ENCODE measurements at places on chromosomes 4 and X. TPM values are rescaled to one million over a fixed set of nuclear protein-coding genes. Genes with fewer than 3 reads are reported as not detected.
A peak's percentile ranks its signal among the peaks of the same experiment; 100 is the strongest.

- H3K27ac ChIP-seq = no peak overlapping the region
- H3K36me3 ChIP-seq = no peaks in the 10 kb centered on the region
- no peak overlapping the region for H3K4me3 ChIP-seq
- no peak for DNase-seq
Observed at GRCh38 chrX:106397788-106398538, 213.8 kb upstream of the RADX start.

- no peak overlapping the region for H3K4me3 ChIP-seq
- H3K27ac ChIP-seq = no peak overlapping the region
- no peaks in the 10 kb centered on the region for H3K27me3 ChIP-seq
- H3K4me1 ChIP-seq = no peaks in the 10 kb centered on the region
- DNase-seq = no peak
- peaks cover 4% of the 10 kb centered on the region for H3K36me3 ChIP-seq
Observed at GRCh38 chr4:122163301-122163700, 11.2 kb downstream of the BLTP1 start.

DNA sequence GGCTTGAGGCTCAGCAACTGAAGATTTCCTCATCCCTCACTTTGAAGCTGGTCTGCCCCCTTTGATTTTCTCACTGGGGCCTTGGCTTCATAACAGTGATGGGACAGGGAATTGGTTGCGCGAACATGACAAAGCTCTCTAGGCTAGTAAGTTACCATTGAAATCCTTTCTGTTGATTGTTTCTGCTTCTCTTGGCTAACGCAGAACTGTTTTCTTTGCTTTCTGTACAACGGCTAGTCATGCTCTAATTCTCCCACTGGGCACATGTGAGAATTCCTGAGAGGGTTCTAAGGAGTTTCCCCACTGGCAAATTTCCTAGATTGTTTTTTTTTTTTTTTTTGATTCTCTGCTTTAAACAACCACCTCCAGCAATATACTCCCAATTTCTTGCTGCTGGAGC, 738.6 kb downstream of the PCDH7 start:
- H3K36me3 ChIP-seq = no peaks in the 10 kb centered on the region
- DNase-seq = no peak
- no peaks in the 10 kb centered on the region for H3K27me3 ChIP-seq
- H3K4me1 ChIP-seq = no peaks in the 10 kb centered on the region

The GALNT7 gene
- 20.0 TPM for polyA plus RNA-seq

GRCh38 chrX:14673764-14674163, 144.4 kb downstream of the GLRA2 start:
- DNase-seq = no peak
- H3K27me3 ChIP-seq = no peaks in the 10 kb centered on the region
- no peaks in the 10 kb centered on the region for H3K4me1 ChIP-seq
- no peak overlapping the region for H3K27ac ChIP-seq

GRCh38 chr4:6781561-6781960, 966 bp upstream of the KIAA0232 start:
- H3K27ac ChIP-seq = no peak overlapping the region
- H3K36me3 ChIP-seq = no peaks in the 10 kb centered on the region
- H3K4me1 ChIP-seq = peaks cover 9% of the 10 kb centered on the region
- no peak overlapping the region for H3K4me3 ChIP-seq

DNA sequence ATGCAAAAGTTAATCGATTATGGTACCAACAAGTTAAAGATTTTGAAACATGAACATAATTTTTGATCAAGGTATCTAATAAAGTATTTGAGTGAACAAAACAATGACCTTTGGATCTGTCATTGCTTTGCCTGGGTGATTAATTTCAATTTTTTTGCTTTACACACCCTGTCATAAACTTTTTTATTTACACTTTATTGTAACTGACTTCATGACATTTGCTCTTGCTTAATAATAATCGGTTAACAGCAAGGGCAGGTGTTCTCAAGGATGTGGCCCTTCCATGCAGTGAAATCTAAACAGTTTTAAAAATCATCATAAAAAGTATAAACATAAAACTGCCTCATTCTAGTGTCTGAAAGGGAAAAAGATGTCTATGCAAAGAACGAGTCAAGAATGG, 24.1 kb downstream of the ATOH1 start:
- DNase-seq = no peak
- H3K36me3 ChIP-seq = no peaks in the 10 kb centered on the region

The CPLX1 gene
- 0.56 TPM for polyA plus RNA-seq

GRCh38 chrX:113384628-113385027, 544.0 kb upstream of the AMOT start:
- no peak overlapping the region for H3K4me3 ChIP-seq
- no peak for DNase-seq
- H3K4me1 ChIP-seq = no peaks in the 10 kb centered on the region
- H3K27ac ChIP-seq = no peak overlapping the region
- H3K27me3 ChIP-seq = no peaks in the 10 kb centered on the region

DNA sequence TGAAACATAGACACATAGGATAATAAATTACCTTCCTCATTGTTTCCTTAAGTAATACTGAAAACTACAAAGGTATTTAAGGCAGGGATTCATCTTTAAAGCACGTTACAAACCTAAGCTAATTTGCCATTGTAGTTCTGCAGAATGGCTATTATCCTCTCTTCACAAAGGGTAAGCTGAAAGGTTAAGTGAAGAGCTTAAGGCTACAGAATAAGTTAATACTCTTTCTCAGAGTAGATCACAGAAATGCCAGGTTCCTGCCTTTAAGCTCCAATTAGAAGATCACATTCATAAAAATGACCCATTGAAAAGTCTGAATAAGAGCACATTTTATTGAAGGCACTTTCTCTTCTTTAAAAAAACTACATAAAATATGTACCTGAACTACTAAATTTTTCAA, 42.1 kb upstream of the PRDM5 start:
- H3K4me1 ChIP-seq = no peaks in the 10 kb centered on the region
- no peaks in the 10 kb centered on the region for H3K36me3 ChIP-seq
- no peak overlapping the region for H3K27ac ChIP-seq
- DNase-seq = no peak

DNA sequence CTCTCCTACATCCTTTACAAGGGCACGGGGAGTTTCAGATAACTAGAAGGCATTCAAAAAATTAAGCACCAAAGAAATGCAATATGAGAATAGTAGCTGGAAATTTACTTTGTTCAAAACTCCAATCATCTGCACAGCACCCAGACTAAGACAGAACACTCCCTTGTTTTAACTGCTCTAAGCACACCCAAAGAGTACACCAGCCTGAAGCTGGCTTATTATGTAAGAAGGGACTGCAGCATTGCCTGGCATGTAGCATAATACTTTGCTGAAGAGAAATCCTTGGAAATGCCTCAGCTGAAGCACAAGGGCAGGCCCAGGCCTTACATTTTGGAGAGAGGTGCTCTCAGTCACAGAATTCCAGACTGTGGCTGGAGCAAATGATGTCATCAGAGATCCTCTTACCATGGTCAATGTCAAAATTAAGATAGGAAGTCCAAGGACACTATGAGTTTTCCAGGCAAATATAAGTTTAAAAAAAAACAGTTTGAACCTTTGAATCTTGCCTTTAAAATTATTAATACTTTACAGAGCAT, 14.8 kb downstream of the ARHGEF6 start:
- DNase-seq = no peak
- no peaks in the 10 kb centered on the region for H3K27me3 ChIP-seq
- H3K4me1 ChIP-seq = peaks cover 5% of the 10 kb centered on the region

The ERCC6L gene
- polyA plus RNA-seq = 1.5 TPM

DNA sequence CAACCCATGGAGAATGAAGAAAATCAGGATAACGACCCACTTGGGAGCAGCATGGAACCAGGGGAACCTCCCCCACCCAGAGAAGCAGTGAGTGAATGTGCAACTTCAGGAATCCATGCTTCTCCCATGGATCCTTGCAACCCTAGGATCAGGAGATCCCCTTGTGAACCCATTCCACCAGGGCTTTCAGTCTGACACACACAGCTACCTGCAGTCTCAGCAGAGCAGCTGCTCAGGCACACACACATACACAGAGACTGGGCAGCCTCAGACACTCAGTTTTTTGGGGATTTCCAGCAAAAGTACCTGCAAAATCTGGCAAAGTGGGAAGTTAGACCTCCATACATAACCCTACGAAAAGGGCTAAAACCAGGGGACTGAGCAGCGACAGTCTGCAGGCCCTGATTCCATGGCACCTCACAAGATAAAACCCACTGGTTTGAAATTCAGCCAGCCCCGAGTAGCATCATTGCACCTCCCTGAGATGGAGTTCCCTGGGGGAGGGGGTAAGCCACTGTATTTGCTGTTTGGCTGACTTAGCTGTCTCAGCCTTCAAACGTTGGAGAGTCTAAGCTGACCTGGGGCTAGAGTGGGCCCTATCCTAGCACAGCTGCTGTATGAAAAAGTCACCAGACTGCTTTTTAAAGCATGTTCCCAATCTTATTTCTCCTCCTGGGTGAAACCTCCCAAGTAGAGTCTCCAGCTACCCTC, 737.5 kb upstream of the NDST4 start:
- no peak overlapping the region for H3K27ac ChIP-seq
- no peak overlapping the region for H3K4me3 ChIP-seq
- no peaks in the 10 kb centered on the region for H3K36me3 ChIP-seq
- no peaks in the 10 kb centered on the region for H3K4me1 ChIP-seq

DNA sequence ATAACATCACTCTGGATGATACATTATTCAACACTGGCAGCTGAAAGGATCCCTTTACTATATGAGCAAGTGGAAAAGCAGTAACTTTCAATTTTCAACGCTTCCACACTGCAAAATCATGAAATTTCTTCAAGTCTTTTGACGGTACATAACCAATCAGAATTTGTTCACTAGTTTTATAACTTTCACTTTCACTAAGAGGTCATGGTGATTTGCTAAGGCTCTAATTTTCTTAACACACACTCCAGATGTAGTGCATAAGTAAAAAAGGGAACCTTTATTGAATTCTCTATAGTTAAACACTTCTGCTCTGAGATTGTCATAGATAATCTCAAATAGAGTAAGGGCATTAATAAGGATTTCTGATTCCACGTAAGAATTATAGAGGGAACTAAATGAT, 4.1 kb downstream of the ARMCX2 start:
- H3K4me3 ChIP-seq = no peak overlapping the region
- no peak for DNase-seq
- H3K27ac ChIP-seq = no peak overlapping the region
- no peaks in the 10 kb centered on the region for H3K4me1 ChIP-seq

DNA sequence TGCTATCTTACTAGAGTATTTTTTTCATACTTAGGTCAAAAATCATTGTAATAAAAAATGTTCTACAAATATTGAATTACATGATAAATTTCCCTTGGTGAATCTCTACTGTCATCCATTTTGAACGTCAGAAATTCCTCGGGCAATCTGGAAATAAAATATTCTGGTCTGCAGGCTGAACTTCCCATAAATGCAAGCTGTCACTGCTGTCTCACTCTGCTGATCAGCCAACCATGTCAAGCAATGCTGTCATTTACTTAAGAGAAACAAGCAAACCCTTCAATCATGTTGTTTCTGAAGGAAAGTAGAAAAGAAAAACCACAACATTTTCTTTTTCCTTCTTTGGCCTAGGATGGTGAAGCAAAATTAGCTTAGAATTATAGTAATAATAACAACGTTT, 514.2 kb upstream of the GALNT7 start:
- no peaks in the 10 kb centered on the region for H3K27me3 ChIP-seq
- DNase-seq = no peak
- no peaks in the 10 kb centered on the region for H3K36me3 ChIP-seq
- no peak overlapping the region for H3K4me3 ChIP-seq
- no peaks in the 10 kb centered on the region for H3K4me1 ChIP-seq
- H3K27ac ChIP-seq = no peak overlapping the region

- peaks cover 4% of the 10 kb centered on the region for H3K27me3 ChIP-seq
- H3K36me3 ChIP-seq = no peaks in the 10 kb centered on the region
- H3K4me3 ChIP-seq = no peak overlapping the region
- H3K27ac ChIP-seq = no peak overlapping the region
- H3K4me1 ChIP-seq = no peaks in the 10 kb centered on the region
Observed at GRCh38 chr4:74391890-74392475, 27.0 kb downstream of the EREG start.

The PPID gene
- 20.2 TPM for polyA plus RNA-seq

DNA sequence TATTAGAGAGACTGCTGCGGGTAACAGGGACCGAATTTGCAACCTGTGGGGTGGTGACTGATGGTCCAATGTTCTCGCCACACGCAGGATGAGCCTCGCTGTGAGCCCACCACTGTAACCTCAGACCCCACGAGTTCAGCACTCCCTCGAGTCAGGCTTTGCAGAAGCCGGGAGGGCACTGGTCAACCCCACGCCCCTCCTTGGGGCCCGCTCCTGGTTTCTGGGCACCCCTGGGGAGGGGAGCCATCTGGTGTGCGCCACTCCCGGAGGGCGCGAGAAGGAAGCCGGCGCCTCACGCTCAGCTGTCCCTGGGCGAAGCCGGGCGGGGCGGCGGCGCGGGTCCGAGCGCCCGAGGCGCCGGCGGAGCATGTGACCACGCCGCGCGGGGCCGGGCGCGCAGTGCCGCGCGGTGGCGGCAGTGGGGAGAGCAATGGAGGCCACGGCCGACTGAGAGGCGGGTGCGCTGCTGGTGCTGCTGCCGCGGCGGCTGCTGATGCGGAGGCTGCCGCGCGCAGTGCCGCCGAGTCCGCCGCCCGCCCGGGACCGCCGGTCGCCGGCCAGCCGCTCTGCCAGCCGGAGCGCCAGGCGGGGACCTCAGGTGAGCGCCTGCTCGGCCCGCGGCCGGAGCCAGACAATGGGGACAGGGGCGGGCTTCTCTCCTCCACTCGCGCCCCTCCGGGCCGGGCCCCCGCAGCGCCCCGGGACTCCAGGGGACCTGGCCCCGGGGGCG, 100.1 kb downstream of the CEP135 start:
- H3K4me3 ChIP-seq = peak overlapping the region; percentile 89
- no peaks in the 10 kb centered on the region for H3K27me3 ChIP-seq

DNA sequence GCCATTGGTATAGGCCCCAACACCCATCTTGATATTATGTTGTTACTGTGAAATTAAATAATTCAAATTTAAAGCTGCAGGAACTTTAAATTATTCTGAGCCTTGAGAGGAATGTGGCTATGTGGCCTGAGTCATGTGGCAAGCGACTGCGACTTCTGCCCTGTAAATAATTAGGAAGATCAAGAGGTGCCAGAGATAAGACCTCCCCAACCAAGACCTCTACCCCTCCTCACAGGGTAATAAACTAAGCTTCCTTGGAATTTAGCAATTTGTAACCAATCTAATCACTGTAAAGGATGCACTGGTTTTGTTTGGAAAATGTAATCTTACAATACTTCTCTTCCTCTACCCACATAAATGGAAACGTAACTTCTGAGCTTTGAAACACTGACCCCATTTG, 501.9 kb downstream of the RAPGEF2 start:
- no peaks in the 10 kb centered on the region for H3K36me3 ChIP-seq
- no peak for DNase-seq
- H3K4me1 ChIP-seq = no peaks in the 10 kb centered on the region
- H3K4me3 ChIP-seq = no peak overlapping the region

- H3K27me3 ChIP-seq = no peaks in the 10 kb centered on the region
- peaks cover 8% of the 10 kb centered on the region for H3K4me1 ChIP-seq
- peak overlapping the region; percentile 46 for H3K27ac ChIP-seq
- DNase-seq = peak; percentile 31
Observed at GRCh38 chr4:140296335-140297220, 76.9 kb upstream of the SCOC start.

- H3K27ac ChIP-seq = no peak overlapping the region
- no peaks in the 10 kb centered on the region for H3K36me3 ChIP-seq
- H3K27me3 ChIP-seq = no peaks in the 10 kb centered on the region
- H3K4me1 ChIP-seq = no peaks in the 10 kb centered on the region
- H3K4me3 ChIP-seq = no peak overlapping the region
- no peak for DNase-seq
Observed at GRCh38 chr4:26000274-26000950, 86.4 kb downstream of the SMIM20 start.

GRCh38 chr4:38343608-38344007, 320.4 kb upstream of the KLF3 start:
- no peaks in the 10 kb centered on the region for H3K4me1 ChIP-seq
- DNase-seq = no peak
- no peak overlapping the region for H3K27ac ChIP-seq

GRCh38 chrX:36241397-36241796, 321.9 kb downstream of the CFAP47 start:
- H3K27ac ChIP-seq = no peak overlapping the region
- no peaks in the 10 kb centered on the region for H3K36me3 ChIP-seq
- DNase-seq = no peak
- no peaks in the 10 kb centered on the region for H3K27me3 ChIP-seq

All from SK-N-SH (cell line).